Dermis lymphatic vessel endothelial cell (primary cell): ENCODE measurements at places on chromosomes 1 and 21. TPM values are rescaled to one million over a fixed set of nuclear protein-coding genes. Genes with fewer than 3 reads are reported as not detected.

The AZIN2 gene
- total RNA-seq = 0.54 and 2.3 TPM in 2 replicates

The JTB gene
- 80.6 and 85.5 TPM in 2 replicates for total RNA-seq

The SPRR2D gene
- not detected in 2 replicates for total RNA-seq

The CDA gene
- 0.43 and 0.95 TPM in 2 replicates for total RNA-seq

The RWDD3 gene
- total RNA-seq = 12.4 and 18.1 TPM in 2 replicates

The MYBPHL gene
- total RNA-seq = not detected in 2 replicates

The MAEL gene
- total RNA-seq = not detected in 2 replicates

The MATN1 gene
- 0.09 TPM in 1 of 2 replicates, not detected in the other for total RNA-seq

The TRMT1L gene
- 11.1 and 20.1 TPM in 2 replicates for total RNA-seq

The RNU1-4 gene
- total RNA-seq = under 0.01 and 8,230 TPM in 2 replicates

The NPPA gene
- total RNA-seq = not detected in 2 replicates

The ORC1 gene
- 1.5 TPM in 2 replicates for total RNA-seq

The DAB1 gene
- 0.09 TPM in 1 of 2 replicates, not detected in the other for total RNA-seq

The HNRNPCL4 gene
- not detected in 2 replicates for total RNA-seq

The CHIA gene
- not detected in 2 replicates for total RNA-seq

The HES2 gene
- 5.9 and 10.2 TPM in 2 replicates for total RNA-seq

The VAV3 gene
- 75.4 and 90.8 TPM in 2 replicates for total RNA-seq

The RBP7 gene
- total RNA-seq = 1.6 and 3.3 TPM in 2 replicates

The LRRIQ3 gene
- total RNA-seq = 0.34 and 0.65 TPM in 2 replicates

The FGR gene
- 0.22 and 0.26 TPM in 2 replicates for total RNA-seq

The IL10 gene
- not detected in 2 replicates for total RNA-seq

The C1orf185 gene
- total RNA-seq = not detected in 2 replicates

The FAM167B gene
- 0.17 and 0.22 TPM in 2 replicates for total RNA-seq
